ENCODE measurements at places on chromosomes 13 and 19.

DNA sequence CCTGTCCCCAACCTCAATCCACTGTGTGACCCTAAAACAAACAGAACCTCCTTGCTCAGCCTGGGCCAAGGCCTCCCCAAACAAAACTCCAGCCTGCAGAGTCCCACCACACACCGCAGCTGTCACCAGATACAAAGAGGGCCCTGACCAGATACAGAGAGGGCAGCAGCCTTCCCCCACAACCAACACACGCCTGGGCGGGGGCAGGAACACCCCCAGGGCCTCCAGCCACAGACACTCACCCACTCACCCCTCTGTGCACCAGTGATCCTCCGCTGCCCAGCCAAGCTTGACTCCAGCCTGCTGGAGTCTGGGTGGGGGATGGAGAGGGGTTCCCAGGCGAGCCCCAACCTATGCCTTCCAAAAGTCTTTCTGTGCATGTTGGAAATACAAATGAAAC lies 5.9 kb upstream of the CIRBP start:
- DNase-seq = no peak

DNA sequence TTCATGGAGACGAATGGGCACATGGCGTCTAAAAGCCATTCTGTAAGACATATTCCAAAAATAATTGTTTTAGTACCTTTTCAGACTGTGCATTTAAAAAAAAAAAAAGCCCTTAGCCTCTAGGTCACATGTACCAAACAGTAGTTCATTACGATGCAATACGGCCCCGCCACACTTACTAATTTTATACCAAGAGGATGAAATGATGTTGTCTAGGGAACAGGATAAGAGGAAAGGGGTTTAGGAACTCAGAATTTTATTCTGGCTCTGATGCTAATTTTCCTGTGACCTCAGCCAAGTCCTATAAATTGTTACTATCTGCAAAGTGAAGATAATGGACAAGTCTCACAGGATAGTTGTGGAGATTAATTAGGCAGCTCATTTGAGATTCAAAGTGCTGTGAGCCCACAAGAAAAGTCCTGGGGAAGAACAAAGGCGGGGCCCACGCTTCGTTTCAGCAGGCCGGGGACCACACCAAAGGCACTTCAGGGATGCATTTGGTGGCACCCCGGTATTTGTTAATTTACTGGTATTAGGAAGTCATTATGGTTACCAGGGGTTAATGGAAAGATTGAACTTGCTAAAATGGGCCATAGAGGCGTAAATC lies 511.1 kb downstream of the IRS2 start:
- DNase-seq = no peak

- DNase-seq = no peak
These were observed 89.9 kb downstream of the CRYL1 start for GRCh38 chr13:20435616-20436368.

DNA sequence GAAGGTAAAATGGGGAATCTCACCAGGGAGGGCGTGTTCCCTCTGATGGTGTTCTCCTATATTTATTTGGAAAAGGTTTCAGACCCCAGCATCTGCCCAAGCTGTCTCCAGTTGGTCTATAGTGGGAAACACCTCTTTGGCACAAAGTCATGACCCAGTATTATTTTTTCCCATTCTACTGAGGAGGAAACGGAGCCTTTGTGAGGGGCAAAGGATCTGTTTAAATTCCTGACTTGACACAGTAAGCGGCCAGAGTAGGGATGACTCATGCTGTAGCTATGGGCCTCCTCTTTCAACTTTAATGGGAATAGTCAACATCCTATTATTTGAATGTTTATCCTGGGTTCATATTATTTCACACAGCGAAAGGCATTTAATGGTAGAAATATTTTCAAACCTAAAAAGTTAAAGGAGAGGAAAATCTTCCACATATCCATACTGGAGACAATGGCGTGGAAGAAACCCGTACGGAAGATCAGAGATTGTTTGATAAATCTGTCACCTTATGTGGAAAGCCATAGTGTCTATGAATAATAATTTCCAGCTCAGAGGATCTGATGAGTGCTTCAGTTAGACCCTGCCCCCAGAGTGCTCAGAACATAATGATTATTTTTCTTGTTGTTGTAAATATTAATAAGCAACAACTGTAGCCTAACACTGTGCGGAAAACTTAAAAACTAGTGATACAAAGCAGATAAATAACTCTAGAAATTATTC lies 126.0 kb downstream of the FOXO1 start:
- no peak for DNase-seq

- no peak for DNase-seq
These were observed 221.1 kb downstream of the ITGBL1 start for GRCh38 chr13:101673360-101674105.

DNA sequence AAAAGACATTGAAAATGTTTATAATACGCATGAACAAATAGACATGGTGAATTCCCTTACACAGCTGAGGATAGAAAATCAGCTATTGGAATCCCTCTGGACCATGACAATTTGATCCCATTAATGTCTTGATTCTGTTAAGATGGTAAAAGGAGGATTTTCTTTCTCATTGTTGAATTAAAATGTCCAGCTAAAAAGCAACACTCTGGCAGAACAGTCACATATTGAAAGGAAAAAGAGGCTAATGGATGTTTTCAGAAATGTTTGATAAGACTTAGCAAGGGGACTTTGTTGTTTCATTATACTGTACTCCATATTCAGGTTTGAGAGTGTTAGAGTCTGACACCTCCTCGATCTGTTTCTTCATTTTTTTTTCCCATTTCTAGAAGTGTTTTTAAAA lies 296.0 kb downstream of the OLFM4 start:
- no peak for DNase-seq

GRCh38 chr13:110197471-110197870 lies 109.5 kb downstream of the COL4A1 start:
- no peak for DNase-seq

- peak; percentile 81 for DNase-seq
These were observed 2.1 kb upstream of the CCL25 start for GRCh38 chr19:8050274-8051096.

DNA sequence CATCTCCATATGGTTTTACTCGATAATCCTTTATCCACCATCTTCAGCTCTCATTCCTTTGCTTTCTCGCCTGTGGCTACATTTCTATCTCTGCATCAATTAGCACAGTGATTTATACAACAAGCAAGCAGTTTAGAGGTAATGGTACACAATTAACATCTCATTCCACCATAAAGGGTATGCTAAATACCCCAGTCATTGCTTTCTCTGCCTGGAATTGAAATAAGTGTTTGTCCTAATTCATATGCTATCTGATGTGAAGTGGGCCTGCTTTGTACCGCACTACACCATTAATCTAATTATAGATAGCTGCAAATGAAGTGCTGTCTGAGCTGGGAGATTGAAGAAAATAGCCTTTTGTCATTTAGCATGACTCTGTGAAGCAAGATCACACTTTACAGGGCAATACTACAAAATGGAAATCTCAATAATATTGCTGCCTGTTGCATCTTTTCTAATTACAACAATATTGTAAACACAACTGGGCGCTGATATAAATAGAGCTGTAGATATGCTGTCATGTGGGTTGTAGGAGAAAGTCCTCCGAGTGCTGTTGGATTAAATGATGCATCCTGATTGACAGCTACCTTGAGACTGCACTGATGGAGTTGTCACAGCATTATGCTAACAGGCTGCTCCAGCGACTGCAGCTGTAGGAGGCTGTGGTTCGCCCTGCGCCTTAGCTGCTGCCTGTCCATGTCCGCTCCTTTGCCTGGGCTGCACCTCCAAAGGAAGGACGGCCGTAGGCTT lies 78.2 kb downstream of the GGACT start:
- peak; percentile 43 for DNase-seq

DNA sequence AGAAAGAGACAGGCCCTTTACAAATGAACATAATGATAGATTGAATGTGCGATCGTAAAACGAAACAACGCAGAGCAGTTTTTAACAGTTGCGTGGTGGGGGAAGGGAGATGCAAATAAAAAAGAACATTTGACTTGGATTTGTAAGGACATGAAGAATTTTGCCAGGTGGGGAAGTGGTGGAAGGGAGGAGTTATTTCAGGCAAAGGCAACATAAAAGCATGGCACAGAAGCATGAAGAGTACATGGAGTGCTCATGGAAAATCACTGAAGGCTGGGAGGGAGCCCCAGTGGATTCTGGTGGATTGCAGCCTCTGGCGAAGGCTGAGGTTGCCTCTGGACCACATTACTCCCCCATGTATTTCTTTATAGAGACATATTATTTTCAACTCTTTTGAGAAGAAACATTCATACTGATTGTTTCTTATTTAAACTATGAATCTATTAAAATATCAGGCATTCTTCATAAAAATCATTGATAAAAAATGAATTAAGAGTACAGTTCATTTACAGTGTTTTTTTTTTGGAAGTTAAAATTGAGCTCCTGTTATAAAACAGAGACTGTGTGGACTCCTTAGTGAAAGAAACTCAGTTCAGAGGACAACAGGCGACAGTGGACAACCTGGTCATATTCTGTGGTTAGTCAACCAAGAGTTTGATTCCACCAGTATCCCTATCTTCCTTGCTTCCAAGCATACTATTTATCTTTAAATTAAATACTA lies 57.5 kb downstream of the STARD13 start:
- no peak for DNase-seq

GRCh38 chr19:34363094-34363493 lies 1.9 kb upstream of the GPI start:
- DNase-seq = no peak

- DNase-seq = no peak
These were observed 9.3 kb downstream of the FAM124A start for GRCh38 chr13:51231456-51231855.

- no peak for DNase-seq
These were observed 1.2 kb downstream of the LYPD3 start for GRCh38 chr19:43464134-43464775.

GRCh38 chr13:97333983-97334382 lies 100.0 kb upstream of the RAP2A start:
- no peak for DNase-seq

- peak; percentile 70 for DNase-seq
These were observed 55.0 kb downstream of the GGACT start for GRCh38 chr13:100533588-100534041.

DNA sequence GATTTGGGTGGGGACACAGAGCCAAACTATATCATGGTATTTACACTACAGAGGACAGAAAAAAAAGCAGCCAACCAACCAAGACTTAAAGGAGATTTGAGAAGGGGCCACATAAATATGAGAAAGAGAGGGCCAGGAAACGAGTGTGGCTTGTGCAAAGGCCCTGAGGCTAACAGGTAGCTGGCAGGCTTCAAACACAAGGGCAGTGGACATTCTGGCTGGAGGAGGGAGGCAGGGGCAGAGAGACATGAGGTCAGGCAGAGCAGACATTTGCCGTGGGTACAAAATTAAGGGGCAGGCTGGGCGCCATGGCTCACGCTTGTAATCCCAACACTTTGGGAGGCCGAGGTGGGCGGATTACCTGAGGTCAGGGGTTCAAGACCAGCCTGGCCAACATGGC lies 278.7 kb downstream of the FOXO1 start:
- DNase-seq = no peak

- no peak for DNase-seq
These were observed 4.2 kb upstream of the ZIC2 start for GRCh38 chr13:99977334-99977911.

GRCh38 chr19:35959968-35960320 lies 23.8 kb downstream of the LRFN3 start:
- no peak for DNase-seq

DNA sequence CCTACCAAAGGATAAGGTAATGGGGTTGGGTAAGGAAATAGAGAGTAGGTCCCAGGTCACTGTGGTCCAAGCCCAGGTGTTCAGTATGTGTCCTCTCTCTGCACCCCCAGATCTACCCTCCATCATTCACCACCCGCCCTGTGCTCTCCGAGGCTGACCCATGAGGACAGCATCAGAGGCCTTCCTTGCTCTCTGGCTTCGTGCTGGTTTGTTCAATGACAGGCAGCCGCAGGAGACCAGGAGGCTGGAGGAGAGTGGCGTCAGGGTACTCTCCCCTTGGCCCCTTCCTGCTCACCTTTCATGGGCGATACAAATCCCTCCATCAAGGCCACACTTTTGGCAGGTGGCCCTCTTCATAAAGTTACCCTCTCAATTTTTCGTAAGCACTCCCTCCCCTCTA lies 1.7 kb downstream of the TUBA3C start:
- DNase-seq = no peak

GRCh38 chr19:7200736-7201135 lies 93.5 kb downstream of the INSR start:
- DNase-seq = no peak

- no peak for DNase-seq
These were observed 16.3 kb downstream of the ZNF823 start for GRCh38 chr19:11722414-11722813.

GRCh38 chr13:113935001-113935844 lies 38.7 kb downstream of the C13orf46 start:
- peak; percentile 38 for DNase-seq

DNA sequence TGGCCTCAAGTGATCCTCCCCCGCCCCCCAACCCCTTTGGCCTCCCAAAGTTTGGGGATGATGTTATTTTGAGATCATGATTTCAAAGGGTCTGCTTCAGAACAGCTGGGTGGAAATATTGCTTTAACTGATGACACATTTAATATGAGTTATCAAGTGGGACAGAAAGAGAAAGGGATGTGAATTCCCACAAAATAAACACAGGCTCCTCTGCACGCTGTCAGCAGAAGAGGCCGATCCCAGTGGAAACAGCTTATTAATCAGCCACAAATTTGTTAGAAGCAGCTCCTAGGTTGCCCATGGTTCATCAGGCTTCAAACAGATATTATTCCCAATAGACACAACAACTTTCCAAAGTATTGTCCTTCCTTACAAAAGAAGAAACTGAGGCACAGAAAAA lies 4.7 kb downstream of the DCLK1 start:
- no peak for DNase-seq

Data from NCI-H774 (cell line).